T-helper 22 cell (primary cell): ENCODE measurements at places on chromosomes 1 and 21.

DNA sequence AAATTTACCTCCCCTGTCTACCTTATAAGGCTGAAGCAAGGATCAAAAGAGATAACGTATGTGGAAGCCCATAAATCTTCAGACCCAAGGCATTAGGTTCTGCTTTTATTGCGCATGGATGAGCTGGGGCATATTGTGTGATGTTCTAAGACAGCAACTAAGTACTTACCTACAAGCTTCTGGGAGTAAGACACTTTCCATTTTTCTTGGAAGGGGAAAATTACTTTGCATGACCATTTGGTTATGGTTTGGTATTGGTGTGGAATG lies 21.1 kb downstream of the LMOD1 start:
- DNase-seq: no peak

DNA sequence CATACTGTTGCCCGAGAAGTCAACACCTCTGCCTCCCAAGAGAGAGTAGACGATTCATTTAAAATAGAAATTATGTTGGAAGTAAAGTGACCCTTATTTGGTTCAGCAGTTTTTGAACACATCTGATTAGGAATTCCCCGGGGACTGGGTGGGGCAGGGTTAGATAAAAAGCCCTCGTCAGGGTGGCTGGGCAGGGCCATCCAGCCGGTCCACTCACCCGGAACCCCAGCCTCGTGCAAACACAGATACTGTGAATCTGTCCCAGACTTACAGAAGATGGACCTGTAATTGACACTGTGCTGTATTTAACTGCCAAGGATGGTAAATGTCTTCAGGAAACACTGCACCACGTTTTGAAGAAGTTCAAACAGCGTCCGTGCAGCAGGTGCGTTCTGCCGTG lies 63.7 kb downstream of the PRDM16 start:
- no peak for DNase-seq

DNA sequence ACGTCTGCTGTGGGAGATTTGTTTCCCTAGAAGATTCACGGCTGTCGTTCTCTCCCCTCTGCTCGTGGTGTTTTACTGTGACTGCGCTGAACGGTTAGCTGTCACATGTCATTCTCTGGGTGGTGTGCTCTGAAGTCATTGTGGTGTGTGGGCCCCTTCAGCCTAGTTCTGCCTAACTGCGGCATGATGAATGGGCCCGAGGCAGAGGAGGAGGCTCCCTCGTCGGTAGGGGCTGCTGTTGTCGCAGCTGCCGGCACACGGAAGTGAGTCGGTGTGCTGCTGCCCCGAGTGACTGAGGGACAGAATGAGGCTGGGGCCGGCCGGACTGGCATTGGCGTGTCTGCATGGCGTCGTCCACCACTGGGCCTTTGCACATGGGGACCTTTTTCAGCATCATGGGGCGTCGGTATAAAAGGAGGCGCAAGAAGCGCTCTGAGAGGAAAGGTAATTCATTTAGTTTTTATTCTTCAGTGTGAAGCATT lies 77.9 kb downstream of the ADARB1 start:
- DNase-seq: peak; percentile 21

DNA sequence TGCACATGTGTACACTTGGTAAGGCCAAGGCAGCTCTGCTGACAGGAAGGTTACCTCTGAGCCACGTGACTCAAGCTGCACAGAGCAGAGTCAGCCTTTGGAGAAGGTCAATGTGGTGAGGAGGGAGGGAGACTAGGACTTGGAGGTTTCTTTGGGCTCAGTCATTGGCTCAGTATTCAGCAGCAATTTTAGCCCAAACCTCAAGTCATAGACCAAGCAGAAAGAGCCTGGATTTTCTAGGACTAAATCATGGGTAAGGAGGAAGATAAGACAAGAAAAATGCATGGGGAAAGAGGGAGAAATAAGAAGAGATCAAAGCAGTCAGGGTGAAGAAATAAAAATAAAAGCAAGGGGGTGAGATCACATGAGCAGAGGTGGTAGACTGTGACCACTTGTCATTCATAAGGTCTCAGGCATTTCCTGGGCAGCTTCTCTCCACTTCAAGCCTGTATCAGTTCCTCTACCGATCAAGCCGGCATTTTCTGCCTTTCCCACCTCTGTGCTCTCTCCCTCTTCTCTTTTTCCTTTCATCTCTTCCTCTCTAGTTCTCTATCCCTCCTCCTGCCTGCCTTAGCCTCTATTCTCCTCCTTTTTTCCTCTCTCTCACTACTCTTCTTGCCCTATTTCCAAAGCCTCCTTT lies 51.7 kb upstream of the DUSP10 start:
- no peak for DNase-seq

DNA sequence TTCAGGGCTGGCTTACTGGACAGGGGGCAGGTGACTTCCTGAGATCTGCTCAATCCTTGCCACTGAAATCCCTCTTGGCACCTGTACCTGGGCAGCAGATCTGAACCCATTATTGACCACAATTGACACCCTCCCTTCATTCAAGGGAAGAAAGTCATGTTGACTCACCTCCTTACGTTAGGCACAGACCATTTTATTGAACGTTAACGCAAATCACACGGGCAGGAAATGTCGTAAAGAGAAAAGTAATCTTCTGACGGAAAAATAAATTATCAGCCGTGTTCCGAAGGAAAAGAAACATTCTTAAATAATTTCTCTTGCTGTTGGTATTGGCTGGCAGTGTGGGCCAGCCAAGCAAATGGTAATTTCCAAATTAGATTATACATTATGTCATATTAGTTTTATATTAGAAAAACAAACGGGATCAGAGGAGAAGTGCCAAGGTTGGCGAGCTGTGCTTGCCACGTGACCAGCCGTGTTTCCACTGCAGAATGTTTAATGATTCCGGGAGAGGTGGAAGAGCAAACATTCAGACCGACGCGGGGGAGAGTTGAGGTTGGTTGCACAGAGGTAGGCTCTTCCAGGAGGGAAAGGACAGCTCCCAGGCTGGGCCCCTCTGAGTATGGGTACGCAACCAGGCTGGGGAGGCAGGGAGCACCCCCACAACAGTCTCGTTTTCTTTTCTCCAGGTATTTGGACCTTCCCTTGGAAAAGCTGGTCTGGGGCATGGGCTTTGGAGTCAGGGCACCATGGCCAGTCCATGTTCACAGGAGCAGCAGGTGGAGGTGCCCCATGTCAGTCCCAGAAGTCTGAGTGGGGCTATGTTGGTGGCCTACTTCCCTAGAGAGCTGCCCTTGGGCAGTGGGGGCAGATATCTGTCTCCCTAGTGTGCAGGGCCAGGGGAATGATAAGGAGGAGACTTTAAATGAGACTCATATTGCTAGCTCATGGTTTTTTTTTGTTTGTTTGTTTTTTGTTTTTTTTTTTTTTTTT lies 121.1 kb downstream of the FOXD2 start:
- no peak for DNase-seq

GRCh38 chr1:1123581-1124507 lies 8.0 kb upstream of the C1orf159 start:
- no peak for DNase-seq

DNA sequence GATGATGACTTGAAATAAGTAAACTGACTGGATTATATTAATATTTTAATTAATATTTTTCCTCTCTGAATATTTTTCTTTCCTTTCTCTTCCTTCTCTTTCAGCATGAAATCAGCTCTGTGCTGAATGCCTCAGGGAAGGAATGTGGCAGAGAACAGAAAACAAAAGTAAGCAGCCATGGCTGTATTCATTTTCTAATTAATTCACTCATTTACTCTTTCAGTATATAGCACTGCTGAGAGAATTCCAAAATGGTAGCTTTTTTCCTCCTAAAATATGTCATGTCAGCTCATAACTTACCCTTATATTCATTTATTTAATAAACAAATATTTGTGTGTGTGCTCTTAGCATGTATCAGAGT lies 522.5 kb downstream of the PTPRC start:
- DNase-seq: no peak
